ENCODE measurements at places on chromosomes 11 and 22.
A peak's percentile ranks its signal among the peaks of the same experiment; 100 is the strongest.

GRCh38 chr11:114586797-114587196 is 8.8 kb downstream of the NXPE4 start:
- no peak for DNase-seq

GRCh38 chr11:19931771-19932369 is 219.2 kb downstream of the NAV2 start:
- DNase-seq: no peak

- no peak for DNase-seq
These were observed 3.0 kb upstream of the WEE1 start for GRCh38 chr11:9570313-9571025.

GRCh38 chr11:1856306-1857005 is 3.6 kb downstream of the LSP1 start:
- DNase-seq: no peak

DNA sequence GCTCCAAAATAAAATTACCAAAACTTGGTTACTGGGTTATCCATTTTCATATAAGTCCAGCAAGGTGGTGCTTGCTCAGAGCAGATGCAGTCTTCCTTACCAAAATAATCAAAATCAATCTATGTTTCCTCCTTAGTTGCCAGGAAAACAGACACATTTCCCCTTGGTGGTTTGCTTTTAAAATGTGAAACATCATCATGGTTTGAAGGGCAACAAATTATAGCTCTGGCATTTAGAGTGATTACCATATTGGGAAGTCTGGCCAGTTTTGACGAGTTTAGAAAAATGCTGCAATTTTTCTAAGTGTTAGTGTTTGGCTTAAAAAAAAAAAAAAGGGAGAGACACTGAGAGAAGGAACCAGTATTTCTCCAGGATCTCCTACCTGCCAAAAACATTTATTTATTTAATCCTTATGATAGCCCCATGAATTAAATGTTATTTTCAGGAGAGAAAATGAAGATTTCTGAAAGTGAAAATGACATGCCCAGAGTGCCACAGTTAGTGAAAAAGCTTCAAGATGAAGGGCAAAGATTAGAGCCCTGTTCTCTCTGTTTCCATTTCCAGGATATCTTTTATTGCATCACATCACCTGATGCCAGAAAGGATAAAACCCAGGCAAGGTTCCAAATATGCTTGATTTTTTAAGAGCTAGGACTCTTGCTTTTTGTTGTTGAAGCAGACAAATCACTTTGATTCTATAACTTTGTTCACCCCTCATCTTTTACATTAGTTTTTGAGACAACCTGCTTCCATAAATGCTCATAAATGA is 29.6 kb upstream of the TBCEL start:
- no peak for DNase-seq

GRCh38 chr11:103035791-103036434 is 56.0 kb downstream of the DCUN1D5 start:
- DNase-seq: peak; percentile 95

DNA sequence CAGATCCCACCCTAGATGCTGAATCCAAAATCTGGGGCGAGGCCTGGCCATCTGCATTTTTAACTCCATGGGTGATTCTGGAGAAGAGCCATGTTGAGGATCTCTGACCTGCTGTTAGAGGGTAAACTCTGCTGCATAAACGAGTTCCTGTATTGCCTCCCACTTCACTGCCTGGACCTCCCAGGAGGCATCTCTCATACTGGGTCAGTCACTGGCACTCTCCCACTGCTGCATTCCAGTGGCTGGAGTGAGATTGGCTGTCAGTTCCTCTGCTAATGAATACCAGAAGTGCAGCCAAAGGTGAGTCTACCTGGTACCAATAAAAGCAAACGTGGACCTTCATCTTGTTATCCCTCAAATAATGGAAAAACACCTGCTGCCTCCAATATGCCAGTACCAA is 10.3 kb downstream of the POLDIP3 start:
- DNase-seq: no peak

DNA sequence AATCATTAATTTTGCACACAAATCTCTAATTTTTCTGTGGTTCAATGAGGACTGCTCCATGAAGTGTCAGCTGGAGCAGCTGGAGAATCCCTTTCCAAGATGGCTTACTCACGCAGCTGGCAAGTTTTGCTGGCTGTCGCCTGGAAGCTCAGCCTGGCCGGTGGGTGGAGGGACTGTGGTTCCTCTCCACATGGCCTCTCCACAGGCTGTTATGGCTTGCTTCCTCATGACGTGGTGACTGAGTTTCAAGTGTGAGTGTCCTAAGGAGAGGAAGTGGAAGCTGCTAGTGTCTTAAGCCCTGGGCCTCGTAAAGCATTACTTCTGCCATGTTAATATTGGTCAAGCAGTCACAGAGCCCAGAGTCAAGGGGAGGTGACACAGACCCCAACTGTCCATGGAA is 14.0 kb upstream of the NRIP3 start:
- no peak for DNase-seq

GRCh38 chr11:102427068-102427467 is 25.5 kb downstream of the TMEM123 start:
- DNase-seq: no peak

DNA sequence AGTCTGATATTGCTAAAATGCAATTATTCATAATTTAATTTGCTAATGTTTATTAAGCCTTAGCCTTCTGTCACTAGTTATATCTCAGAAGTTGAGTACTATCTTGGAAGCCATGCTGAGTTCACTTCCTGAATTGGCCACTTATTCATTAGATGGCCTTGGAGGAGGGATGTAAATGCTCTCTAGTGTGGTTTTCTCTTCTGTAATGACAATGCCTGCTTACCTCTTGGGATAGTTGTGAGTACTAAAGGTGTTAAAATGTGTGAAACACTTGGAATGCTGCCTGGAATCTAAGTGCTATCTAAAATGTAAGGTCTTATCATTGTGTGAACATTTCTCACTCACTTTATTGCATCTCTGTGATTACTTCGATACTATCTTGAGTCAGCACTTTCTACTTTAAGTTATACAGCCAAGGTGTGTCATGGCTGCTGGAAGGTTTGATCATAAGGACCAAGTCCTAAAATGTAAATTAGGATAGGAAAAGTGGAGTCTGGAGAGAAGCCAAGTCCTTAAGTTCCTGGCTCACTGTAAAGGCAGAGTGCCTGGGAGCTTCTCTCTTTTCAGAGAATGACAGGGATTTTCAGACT is 12.4 kb downstream of the GLYATL2 start:
- no peak for DNase-seq

DNA sequence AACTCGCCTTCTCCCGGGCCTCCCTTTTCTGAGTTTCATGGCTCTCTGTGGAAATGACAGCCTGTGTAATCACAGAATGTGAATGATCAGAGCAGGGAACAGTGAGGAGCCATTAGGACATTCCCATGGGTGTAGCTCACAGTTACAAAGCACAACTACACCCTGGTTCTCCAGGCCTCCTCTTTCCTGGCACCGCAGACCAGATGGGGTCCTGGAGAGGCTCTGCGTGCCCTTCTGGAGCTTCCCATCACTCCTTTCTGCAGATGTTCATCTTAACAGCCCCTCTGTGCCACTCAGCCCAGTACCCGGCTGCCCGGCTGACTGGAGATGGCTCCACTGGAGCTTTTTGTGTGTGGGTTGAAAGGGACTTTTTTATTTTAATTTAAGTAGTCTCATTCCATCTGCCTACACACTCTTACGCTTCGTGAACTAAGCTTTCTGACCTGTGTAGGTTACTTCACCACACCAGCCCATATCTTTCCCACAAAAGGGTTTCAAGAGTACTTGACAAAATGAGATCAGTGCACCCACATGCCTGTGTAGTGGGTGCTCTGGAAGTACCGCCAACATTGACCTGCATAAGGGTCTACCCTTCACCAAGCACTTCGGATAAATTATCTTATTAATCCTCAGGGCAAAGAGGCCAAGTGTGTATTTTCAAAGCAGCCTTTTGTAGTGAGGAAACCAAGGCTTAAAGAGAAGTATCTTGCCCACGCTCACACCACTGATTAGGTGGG is 29.8 kb downstream of the SREBF2 start:
- peak; percentile 40 for DNase-seq

DNA sequence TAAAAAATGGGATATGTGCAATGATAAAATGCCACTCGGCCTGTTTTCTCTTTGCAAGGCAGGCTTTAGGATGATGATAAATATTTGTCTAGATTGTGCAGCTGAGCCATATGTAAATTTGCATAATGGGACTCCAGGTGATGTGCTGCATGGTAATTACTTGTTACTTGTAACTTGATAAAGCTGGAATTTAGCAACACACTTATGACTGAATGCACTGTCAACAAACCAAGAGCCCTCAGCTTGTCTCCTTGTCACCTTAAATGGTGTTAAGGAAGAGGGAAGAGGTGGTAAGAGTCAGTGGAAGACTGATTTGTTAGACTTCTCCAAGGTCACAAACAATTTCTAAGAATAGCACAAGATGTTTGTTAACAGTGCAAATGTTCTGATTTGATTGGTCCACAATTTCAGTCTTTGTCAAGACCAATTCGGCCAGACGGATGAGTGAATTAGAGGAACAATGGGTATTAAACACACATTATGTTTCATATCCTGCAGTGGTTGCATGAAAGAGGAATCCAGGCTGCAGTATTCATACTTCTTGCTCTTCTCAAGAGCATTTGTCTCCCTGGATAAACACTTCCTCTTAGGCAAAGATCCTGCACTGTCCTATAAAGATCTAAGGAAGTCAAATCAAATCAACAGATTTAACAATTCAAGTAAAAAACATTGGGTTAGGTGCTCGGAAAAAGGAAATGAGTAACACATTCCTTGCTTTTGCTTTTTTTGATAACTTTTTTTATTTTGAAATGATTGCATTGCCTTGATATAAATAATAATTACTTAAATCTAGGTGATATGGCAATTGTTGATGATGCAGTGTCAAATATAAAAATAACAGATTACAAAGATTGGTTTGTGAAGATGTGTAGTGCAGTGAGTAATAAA is 448.3 kb upstream of the DDI1 start:
- DNase-seq: no peak

DNA sequence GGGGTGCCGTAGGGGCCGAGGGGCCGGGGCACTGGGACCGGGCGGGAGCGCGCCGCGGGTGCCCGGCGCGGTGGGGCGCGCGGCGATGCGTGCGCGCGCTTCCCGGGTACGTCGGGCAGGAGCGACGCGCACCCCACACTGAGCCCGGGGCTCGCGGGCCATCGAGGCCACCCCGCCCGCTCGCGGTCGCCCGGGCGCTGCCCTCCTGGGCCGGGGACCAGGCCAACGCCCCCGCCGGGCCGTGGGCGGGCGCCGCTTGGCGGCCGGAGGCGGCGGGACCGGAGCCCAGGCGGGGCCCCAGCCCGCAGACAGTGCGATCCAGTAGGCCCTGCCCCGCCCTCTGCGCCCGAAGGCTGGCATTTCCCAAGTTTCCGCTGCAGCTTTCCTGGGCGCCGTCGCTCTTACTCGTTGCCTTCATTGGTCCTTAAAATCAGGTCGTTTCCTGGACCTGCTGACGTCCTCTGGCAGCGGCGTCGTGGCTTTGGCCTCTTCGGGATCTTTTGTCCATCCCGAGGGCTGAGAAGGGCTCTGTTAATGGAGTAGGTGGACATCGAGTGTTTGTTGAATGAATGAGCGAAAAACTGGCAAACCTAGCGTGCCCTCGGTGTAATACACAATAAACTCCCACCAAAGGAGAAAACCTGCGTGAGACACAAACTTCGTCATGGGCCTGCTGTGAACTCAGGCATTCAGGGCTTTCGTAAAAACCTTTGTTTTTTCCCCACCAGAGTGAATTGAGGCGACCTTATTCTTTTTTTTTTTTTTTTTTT is 638 bp downstream of the PARVA start:
- no peak for DNase-seq

DNA sequence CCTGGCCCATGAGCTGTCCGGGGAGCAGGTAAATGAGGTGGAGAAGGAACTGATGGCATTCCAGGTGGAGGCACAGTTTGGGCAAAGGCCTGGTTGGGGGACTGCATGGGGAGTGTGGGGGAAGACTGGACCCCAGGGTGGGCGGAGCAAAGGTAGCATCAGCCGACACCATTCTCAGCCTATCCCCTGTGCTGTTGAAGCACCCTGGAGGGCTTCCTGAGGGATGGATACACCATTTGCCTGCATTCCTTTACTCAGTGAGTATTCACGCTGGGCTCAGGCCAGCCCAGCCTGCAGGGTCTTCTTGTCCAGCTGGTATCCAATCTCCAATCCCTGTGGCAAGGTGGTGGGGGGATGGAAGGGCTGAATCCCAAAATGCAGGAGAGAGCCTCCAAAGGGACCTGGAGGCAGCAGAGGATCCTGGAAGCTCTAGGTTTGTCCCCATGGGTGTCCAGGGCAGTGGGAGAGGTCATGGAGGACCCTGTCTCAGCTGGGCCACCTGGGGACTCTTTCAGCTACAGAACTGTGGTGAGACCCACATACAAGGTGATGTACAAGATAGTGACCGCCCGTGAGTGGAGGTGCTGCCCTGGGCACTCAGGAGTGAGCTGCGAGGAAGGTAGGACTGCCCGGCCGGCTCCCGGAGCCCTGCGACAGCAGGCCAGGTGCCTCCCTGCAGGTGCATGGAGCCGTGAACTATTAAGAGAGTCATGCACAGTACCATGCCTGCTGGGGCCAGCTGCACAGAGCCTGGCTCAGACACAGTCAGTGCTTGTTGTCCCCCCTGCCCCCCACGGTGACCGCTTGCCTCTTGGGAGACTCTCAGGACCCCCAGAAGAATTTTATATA is 9.5 kb downstream of the EMID1 start:
- no peak for DNase-seq

- no peak for DNase-seq
These were observed 2.1 kb downstream of the CD44 start for GRCh38 chr11:35141071-35141470.

DNA sequence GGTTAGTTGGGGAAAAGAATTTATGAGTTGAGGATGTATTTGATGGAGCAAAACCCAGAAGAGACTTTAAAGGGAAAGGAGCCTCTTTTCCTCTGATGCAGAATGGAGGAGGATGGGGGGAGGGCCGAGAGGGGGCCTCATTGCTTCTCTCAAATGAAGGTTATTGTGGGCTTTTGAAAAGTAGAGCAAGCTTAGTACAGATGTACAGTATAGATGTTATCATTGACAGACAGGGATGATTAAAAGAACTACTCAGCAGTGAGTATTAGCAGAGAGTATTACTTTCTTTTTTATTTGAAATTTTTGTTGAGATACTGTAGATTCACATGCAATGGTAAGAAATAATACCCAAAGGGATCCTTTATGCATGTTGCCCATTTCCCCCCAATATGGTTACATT is 98.1 kb downstream of the TEAD1 start:
- no peak for DNase-seq
